Activated naive CD8-positive, alpha-beta T cell treated with anti-CD3 and anti-CD28 coated beads for 36 hours (primary cell): ENCODE measurements at places on chromosomes 5 and 9. TPM values are rescaled to one million over a fixed set of nuclear protein-coding genes. Genes with fewer than 3 reads are reported as not detected.

DNA sequence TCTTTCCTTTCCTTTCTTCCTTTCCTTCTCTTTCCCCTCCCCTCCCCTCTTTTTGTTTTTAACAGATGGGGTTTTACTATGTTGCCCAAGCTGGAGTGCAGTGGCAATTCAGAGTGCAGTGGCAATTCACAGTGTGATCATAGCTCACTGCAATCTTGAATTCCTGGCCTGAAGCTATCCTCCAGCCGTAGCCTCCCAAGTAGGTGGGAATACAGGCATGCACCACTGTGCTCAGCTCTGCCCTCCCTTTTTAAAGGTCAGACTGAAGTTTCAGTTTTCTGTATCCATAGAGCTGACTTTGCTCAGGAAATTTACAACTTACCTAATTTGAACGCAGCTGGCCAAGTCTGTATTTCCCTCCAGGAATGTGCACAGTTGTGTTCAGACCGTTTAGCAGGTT is 696 bp downstream of the CCL28 start:
- no peaks in the 10 kb centered on the region for H3K36me3 ChIP-seq
- H3K4me3 ChIP-seq, result no peak overlapping the region
- no peak for DNase-seq
- no peaks in the 10 kb centered on the region for H3K27me3 ChIP-seq
- H3K4me1 ChIP-seq, result no peaks in the 10 kb centered on the region
- H3K27ac ChIP-seq, result no peak overlapping the region

Gene SPINK7
- total RNA-seq, result not detected

GRCh38 chr5:178418471-178419010 is 171.7 kb downstream of the COL23A1 start:
- no peaks in the 10 kb centered on the region for H3K4me1 ChIP-seq
- no peaks in the 10 kb centered on the region for H3K36me3 ChIP-seq
- H3K4me3 ChIP-seq, result no peak overlapping the region
- H3K27me3 ChIP-seq, result peaks cover 6% of the 10 kb centered on the region
- no peak for DNase-seq

- DNase-seq, result no peak
- H3K27ac ChIP-seq, result no peak overlapping the region
- no peaks in the 10 kb centered on the region for H3K36me3 ChIP-seq
- no peaks in the 10 kb centered on the region for H3K27me3 ChIP-seq
- no peaks in the 10 kb centered on the region for H3K4me1 ChIP-seq
Observed at GRCh38 chr9:29730163-29730562, 2156.9 kb upstream of the C9orf72 start.

DNA sequence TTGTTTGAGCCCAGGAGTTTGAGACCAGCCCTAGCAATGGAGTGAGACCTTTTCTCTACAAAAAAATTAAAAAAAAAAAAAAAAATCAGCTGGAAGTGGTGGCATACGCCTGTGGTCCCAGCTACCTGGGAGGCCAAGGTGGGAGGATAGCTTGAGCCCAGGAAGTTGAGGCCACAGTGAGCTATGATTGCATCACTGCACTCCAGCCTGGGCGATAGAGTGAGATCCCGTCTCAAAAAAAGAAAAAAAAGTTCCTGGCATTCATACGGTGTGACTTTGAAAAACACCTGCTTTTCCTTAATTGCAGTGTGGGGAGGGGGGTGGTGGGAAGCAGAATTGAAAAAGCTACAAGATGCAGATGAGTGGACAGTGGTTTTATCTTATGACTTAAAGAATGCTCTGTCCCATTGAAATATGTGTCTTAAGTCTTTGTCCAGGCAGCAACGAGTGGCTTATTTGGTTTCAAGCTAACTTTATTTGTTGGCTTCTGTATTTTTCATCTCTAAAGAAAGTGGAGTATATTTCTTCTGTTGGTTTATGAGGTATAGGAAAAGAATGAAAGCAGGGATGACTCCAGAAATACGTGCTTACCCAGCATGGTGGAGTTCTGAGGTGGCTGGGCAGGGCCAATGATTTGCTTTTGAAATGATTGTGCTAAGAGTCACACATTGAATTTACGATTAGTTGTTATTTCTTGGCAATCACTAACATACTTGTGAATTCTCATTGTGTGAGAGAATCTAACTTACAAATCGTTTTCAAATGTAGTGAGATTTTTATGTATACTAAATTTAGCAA is 27.8 kb downstream of the ROPN1L start:
- H3K4me3 ChIP-seq, result no peak overlapping the region
- H3K36me3 ChIP-seq, result no peaks in the 10 kb centered on the region
- DNase-seq, result no peak
- no peaks in the 10 kb centered on the region for H3K27me3 ChIP-seq
- no peak overlapping the region for H3K27ac ChIP-seq
- H3K4me1 ChIP-seq, result peaks cover 11% of the 10 kb centered on the region

DNA sequence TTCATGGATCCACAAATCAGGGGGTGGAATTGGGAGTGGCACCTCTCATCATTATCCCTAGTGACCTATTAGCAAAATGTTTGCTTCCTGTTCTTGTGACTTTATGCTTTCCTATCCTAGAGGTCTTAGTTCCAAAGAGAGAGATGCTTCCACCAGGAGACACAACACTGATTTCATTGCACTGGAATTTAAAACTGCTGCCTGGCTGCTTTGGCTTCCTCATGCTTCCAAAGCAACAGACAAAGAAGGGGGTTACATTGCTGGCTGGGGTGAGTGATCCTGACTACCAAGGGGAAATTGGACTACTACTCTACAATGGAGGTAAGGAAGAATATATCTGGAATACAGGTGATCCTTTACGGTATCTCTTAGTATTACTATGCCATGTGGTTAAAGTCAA is 69.2 kb upstream of the SH3GL2 start:
- H3K36me3 ChIP-seq, result no peaks in the 10 kb centered on the region
- H3K4me1 ChIP-seq, result no peaks in the 10 kb centered on the region
- DNase-seq, result no peak
- no peaks in the 10 kb centered on the region for H3K27me3 ChIP-seq

DNA sequence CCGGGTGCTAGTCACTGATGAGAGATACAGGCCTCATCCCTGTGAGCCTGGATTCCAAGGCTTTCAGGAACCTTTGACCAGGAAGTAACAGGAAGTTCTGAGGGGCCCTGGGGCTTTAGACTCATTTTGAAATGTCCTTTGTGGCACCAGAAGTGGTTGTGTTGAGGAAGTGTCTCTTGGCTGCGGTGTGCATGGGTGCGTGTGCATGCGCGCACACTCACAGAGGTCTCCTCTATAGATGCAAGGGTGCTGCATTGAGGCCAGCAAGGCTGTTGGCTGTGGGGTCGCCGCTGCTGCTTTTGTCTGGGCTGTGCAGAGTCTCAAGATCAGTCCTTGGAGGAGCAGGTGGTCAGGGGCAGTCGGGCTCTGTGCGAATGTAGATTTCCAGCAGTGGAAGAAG is 7.6 kb downstream of the RAB24 start:
- no peak overlapping the region for H3K4me3 ChIP-seq
- H3K4me1 ChIP-seq, result peaks cover 52% of the 10 kb centered on the region
- DNase-seq, result no peak
- no peaks in the 10 kb centered on the region for H3K27me3 ChIP-seq
- peak overlapping the region; percentile 73 for H3K27ac ChIP-seq

DNA sequence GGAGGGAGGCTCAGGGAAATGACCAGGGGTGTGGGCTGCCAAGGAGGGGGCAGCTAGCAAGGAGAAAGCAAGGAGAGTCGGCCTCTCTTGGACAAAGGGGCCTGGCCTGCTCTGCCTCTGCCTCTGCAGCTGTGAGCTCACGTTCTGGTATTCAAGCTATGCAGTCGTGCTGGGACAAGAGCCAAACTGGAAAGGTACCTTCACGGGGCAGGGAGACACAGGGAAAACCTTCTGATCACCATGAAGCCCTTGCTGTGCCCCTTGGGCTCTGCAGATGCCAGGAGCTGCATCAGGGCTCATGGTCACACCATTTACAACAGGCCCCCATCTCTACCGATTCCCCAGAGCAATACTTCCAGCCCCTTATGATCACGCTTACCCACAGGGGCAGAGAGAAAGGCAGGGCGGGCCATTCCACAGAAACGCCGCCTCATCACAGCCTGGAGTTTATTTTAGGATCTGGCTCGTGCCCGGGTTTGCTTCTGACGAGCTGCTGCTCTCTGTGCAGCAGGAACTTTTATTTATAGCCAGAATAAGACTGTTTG is 63.2 kb downstream of the PRRT1B start:
- no peaks in the 10 kb centered on the region for H3K4me1 ChIP-seq
- H3K36me3 ChIP-seq, result peaks cover 3% of the 10 kb centered on the region
- no peak for DNase-seq
- no peak overlapping the region for H3K4me3 ChIP-seq
